ENCODE measurements at places on chromosomes 16 and 17.

- DNase-seq, result no peak
These were observed 13.0 kb upstream of the PHLPP2 start for GRCh38 chr16:71737501-71737900.

- DNase-seq, result no peak
These were observed 11.7 kb upstream of the RPH3AL start for GRCh38 chr17:364308-364707.

DNA sequence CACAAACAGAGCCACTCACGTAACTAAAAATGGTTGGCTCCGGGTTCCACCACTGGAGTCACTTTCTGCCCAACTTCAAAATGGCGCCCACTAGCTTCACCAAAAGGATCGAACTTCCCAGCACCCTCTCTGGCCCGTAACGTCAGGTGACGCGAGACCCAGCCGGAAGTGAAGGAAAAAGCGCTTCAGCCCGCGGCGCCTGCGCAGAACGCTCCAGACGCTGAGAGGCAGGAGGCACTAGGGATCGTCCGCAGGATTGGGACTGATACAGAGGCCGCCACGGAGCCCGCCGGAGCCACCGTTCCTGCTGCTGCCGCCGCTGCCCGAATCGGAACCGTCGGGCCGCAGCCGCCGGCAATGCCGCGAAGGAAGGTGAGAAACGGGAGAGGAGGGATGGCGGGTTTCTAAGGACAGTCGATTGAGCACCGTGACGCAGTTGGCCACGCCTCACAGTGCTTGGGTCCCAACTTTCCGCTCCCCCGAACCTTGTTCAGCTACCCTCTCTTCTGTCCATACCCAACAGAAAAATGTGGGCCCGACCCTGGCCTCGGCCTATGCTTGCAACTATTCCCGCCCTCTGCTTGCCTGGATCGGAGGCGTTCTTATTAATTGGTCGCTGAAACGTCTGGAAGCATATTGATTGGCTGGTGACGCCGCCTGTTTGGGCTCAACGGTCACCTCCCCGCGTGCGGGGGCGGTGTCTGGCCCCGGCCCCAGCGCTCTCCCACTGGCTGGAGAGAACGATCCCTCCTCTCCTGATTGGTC is at the start of gene KAT7:
Gene KAT7 (plus strand): TSS at position 204 of the 765 bp plus-strand sequence. CDS start 154 bp downstream, at position 358.
- peak; percentile 99 for DNase-seq

DNA sequence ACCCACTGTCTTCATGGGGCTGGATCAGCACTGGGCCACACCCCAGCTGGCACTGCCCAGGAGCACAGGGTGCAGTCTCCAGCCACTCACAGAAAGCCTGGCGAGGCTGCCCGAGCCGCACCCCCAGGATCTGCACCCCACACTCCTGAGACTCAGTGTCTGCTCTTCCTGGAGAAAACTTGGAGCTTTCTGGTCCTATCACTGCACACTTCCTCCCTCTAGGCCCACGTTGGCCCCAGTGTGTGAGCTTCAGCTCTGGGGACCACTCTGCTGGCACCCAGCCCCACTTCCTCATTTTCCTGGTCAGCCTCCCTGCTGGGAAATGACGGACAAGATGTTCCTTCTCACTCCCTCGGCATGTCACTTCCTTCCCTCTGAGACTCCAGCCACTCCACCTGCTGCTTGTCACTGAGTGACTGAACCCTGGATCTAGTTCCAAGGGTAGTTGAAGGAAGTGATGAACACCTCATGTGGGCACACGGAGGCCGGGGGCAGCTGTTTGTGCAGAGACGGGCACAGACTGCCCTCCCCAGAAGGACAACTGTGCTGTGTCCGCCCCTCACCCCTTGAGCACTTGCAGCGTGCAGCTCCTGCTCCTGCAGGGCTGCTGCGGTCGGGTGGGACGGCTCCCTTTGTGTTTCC is 29.0 kb downstream of the ZC3H18 start:
- no peak for DNase-seq

GRCh38 chr17:37671028-37671823 is 28.0 kb upstream of the DDX52 start:
- DNase-seq, result no peak

DNA sequence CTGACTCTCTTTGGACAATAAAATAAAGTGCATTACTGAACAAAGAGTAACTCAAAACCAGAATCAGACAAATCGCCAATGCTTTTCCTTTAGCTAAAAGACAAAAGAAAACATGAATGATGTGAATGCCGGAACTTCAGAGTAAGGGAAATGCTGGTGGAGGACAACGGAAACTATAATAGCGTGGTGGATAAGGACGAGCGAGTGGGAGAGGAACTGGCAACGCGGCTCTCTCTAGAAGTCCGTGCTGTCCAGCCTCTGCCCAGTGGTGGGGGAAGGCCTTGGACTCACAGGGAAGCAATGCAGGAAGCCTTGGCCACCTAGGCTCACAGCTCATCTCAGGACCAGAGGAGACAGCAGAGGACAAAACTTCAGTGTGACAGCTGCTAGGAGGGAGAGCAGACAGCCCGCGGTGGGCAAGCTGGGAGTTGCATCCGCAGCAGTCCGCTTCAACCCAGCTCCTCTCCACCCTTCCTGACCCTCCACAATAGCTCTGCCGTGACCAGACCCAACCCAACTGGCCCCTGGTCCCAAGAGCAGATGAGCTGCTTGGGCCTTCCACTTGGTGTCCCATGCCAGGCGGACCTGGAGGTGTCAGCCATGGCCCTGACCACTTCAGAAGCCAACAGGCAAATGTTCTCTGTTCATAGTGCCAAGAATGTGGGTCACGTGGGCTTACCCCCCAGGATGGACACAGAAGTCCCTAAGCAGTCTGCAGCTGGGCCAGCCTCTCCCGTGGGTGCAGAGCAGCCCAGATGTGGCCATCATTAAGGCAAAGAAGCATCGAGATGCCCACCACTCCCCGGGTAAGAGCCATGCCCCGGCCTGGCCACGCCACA is 5.3 kb upstream of the FAAP100 start:
- DNase-seq, result no peak

GRCh38 chr16:77613095-77613494 is 109.2 kb upstream of the NUDT7 start:
- no peak for DNase-seq

- DNase-seq, result no peak
These were observed 54.6 kb downstream of the GPRC5B start for GRCh38 chr16:19829844-19830692.

- no peak for DNase-seq
These were observed 5.9 kb upstream of the SSTR5 start for GRCh38 chr16:1066584-1067172.

DNA sequence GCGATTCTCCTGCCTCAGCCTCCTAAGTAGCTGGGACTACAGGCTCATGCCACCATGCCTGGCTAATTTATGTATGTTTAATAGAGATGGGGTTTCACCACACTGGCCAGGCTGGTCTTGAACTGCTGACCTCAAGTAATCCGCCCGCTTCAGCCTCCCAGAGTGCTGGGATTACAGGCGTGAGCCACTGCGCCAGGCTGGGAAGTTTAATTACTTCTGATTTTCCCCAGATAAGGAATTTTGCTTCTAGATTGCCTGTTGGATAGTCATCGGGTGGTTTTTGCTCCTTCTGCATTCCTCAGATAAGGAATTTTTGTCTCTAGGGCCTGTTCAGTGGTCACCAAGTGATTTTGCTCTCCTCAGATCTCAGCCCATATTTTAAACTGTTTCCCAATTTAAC is 112.5 kb downstream of the MAP2K4 start:
- DNase-seq, result no peak

DNA sequence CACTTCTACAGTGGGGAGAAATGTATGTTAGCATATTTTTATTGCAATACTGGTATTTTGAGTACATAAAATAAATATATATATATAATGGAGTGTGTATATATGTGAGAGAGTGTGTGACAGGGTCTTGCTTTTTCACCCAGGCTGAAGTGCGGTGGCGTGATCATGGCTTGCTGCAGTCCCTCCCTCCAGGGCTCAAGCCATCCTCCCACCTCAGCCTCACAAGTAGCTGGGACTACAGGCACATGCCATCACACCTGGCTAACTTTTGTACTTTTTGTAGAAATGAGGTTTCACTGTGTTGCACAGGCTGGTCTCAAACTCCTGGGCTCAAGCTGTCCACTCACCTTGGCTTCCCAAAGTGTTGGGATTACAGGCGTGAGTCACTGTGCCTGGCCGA is 4.1 kb downstream of the CYLD start:
- no peak for DNase-seq

GRCh38 chr17:82838386-82839063 is 1.3 kb downstream of the ZNF750 start:
- no peak for DNase-seq

DNA sequence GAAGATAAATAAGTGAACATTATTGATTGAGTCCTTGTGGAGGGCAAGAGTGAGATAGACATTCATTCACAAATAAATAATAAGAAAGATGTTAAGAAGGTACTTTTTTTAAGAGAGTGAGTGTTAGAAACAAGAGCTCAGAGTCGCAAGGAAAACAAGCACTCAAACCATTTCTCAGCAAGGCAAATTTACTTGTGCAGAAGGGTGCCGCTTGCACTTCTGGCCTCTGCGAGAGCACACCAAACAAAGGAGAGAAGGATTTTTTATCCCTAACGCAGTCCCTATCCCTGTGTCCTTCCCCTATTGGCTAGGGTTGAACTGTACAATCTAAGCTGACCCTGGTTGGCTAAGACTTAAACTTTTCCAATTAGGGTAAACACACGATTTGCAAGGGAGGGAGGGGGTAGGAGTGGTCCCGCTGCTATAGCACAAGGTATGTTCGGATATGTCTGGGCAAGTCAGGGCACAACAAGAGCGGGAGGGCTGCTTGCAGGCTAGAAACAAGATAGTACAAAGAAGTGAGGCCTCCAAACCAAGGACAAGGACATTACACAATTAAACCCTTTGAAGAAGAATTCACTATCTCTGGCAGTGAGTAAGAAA is 156.2 kb downstream of the PPM1E start:
- DNase-seq, result no peak

- no peak for DNase-seq
These were observed 31.3 kb downstream of the KDM8 start for GRCh38 chr16:27234603-27235002.

GRCh38 chr17:13721705-13722104 is 120.0 kb upstream of the HS3ST3A1 start:
- DNase-seq, result no peak

GRCh38 chr16:76755496-76755895 is 435.5 kb upstream of the MON1B start:
- DNase-seq, result no peak

DNA sequence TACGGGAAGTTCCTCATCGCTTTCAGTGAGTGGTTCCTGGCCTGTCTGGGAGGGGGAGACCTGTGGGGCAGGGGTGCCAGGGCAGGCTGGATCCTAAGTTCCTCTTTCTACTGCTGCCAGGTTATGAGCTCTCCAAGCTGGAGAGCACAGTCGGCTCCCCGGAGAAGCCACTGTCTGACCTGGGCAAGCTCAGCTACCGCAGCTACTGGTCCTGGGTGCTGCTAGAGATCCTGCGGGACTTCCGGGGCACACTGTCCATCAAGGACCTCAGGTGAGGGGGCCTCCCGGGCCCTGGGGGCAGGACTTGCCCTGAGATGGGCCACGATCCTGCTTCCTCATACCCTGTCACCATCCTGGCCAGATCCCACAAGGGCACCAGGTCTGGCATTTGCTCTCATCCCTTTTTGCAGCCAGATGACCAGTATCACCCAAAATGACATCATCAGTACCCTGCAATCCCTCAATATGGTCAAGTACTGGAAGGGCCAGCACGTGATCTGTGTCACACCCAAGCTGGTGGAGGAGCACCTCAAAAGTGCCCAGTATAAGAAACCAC is 5.1 kb downstream of the PRSS8 start:
- DNase-seq, result no peak

DNA sequence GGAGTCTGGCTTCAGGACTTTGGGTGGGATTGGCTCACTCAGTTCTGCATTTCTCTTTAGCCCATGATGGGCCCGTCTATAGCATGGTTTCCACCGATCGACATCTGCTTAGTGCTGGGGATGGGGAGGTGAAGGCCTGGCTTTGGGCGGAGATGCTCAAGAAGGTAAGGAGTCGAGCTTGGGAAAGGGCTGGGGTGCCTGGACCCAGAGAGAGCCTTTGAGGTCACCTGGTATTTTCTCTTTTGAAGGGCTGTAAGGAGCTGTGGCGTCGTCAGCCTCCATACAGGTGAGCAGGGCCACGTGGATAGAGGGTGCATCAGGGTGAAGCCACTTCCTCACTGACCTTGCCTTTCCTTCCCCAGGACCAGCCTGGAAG is 2.2 kb downstream of the THOC6 start:
- DNase-seq, result no peak

GRCh38 chr16:23120562-23120961 is 28.7 kb downstream of the USP31 start:
- no peak for DNase-seq

- DNase-seq, result no peak
These were observed 2.6 kb downstream of the TSPOAP1 start for GRCh38 chr17:58325976-58326468.

- no peak for DNase-seq
These were observed 21.3 kb downstream of the CDK5RAP3 start for GRCh38 chr17:47992216-47992615.

DNA sequence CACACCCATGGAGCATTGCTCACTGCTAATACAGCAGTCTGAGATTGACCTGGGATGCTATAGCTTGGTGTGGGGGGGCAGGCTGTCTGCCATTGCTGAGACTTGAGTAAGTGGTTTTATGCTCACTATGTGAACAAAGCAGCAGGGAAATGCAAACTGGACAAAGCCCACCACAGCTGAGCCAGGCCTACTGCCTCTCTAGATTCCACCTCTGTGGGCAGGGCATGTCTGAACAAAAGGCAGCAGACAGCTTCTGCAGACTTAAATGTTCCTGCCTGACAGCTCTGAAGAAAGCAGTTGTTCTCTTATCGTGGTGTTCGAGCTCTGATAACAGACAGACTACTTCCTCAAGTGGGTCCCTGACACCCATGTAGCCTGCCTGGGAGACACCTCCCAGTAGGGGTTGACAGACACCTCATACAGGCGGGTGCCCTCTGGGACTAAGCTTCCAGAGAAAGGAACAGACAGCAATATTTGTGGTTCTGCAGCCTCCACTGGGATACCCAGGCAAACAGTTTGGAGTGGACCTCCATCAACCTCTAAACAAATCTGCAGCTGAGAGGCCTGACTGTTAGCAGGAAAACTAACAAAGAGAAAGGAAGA is 2204.8 kb downstream of the TP53TG3F start:
- no peak for DNase-seq

DNA sequence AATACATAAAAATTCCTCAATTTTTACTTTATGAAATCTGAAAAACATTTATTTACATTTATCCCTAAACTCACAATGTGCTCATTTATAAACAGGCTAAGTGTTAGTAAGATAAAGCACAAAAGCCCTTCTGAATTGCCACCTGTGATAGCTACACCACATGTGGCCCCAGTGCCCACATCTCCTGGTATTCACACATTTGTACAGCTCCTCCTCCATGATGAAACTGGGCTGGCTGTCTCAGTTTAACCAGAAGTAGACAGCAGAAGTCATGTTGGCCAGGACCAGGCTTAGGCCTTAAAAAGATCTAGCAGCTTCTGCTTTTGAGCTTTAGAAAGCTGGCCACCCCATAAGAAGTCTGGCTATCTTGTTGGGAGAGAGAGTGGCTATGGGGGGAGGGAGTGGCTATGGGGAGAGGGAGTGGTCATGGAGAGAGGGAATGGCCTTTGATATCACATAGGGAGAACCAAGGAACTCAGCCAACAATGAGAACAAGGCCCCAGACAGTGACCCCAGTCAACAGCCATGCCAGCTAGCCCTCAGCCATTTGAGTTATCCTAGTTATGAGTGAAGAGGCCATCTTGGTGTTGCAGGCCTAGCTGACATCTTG is 47.4 kb downstream of the CEP95 start:
- no peak for DNase-seq

Data from GM03348 (cell line).